ENCODE measurements at places on chromosomes 3 and 15.

DNA sequence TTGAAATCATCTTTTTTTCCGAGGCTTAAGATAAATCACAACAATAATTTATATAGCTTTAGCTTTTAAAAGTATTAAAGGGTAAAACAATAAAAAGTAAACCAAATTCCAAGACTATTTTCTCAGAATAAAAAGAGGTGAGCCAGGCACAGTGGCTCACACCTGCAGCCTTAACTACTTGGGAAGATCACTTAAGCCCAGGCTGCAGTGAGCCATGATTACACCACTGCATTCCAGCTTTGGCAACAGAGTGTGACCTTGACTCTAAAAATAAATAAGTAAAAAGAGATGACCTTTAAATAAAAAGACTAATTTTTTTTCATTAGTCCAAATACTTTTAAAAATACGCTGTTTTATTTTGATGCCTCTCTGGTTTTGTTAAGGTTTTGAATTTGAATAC lies 54.4 kb downstream of the C3orf80 start:
- peak; percentile 14 for DNase-seq

DNA sequence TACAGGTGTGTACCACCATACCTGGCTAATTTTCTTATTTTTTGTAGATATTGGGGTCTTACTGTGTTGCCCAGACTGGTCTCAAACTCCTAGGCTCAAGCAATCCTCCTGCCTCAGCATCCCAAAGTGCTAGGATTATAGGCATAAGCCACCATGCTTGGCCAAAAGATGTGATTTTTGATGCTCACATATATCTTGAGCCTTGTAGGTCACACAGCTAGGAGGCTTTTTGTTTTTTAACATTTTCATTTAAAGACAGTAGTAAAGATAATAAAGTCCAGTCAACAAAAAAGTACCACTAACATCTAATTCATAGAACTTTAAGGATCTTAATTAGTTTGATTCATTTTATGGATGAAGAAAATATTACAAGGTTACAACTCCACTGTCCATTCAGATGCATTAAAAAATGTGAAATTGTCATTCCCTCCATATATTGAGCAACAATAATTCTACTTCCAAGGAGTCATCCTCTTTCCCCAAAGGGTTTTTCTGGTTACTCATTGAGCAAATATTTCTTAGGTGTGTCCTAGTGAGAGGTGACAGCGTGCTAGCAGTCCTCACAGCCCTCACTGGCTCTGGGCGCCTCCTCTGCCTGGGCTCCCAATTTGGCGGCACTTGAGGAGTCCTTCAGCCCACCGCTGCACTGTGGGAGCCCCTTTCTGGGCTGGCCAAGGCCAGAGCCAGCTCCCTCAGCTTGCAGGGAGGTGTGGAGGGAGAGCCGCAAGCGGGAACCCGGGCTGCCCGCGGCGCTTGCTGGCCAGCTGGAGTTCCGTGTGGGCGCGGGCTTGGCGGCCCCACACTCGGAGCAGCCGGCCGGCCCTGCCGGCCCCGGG lies 8.3 kb upstream of the TASOR start:
- peak; percentile 21 for DNase-seq

- DNase-seq, result no peak
Measured at GRCh38 chr15:41895491-41895890, 1.6 kb upstream of the SPTBN5 start.

- DNase-seq, result no peak
Measured at GRCh38 chr15:41821831-41822230, 6.1 kb upstream of the JMJD7 start.

GRCh38 chr3:111729087-111729846 lies 129.8 kb upstream of the PHLDB2 start:
- no peak for DNase-seq

- DNase-seq, result no peak
Measured at GRCh38 chr3:117726776-117727175, 1017.2 kb downstream of the TUSC7 start.

GRCh38 chr3:52246728-52247408 lies 1.3 kb downstream of the PPM1M start:
- no peak for DNase-seq

DNA sequence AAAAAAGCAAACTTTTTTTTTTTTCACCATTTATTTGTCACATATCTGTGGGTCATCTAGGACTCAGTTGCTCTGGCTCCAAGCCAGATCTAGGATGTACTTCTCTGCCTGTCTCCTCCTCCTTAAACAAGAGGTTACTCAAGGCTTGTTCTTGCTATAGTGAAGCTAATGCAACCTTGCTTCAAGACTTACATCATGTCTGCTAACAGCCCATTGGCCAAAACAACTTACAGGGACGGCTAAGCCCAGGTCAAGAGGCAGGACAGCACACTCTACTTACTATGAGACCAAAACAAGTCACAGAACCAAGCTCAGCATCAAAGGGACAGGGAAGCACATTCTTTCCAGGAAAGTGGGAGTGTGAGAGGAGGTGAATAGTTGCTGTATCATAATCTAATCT lies 123.8 kb upstream of the BNIP2 start:
- peak; percentile 3 for DNase-seq

DNA sequence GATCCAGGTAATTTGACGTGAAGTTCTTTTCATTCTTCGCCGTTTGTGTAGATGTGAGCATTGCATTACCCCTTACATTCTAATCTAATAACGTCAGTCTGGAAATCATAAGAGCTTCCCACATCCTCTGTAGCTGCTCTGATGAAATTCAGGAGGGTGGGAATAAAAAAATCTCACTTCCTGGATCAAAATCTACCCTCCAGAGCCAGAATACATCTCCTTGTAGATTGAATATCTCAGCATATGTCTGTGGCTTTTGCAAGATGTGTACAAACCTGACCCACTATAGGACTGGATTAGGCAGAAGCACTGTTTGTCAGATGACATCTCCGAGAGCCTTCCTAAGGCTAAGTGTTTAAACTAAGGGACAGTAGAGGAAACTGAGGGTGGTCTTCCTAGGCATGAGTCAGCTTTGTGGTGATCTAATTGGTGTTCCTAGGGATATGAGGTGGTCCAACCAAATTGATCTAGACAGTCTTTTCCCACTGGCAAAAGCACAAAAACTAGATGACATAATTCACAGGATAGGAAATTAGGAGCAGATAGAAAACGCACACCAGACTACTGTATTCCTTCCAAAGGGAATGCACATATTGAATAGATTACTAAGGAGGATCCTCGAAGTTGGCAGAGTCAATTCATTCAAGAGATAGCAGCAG lies 216.3 kb upstream of the LRTM1 start:
- DNase-seq, result peak; percentile 79

DNA sequence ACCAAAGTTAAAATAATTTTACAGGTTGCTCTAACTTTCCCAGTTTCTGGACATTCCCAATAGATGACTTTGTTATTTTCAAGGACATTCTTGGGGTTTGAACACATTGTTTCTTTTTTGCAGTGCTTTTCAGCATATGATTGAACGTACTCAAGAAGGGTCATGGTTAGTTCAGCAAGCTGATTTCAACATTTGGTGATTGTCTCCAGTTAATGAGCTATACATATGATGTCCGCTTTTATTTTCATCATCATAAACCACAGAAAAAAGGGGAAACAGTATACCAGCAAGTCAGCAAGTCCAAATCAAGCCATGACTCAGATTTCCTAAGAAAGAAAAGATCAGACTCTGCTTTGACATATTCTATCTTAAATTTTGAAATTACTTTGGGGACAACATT lies 69.4 kb downstream of the B3GALNT1 start:
- peak; percentile 98 for DNase-seq

- DNase-seq, result peak; percentile 55
Measured at GRCh38 chr3:133949438-133949837, 53.8 kb upstream of the RAB6B start.

GRCh38 chr3:4552811-4553210 lies 59.7 kb downstream of the ITPR1 start:
- no peak for DNase-seq

- peak; percentile 27 for DNase-seq
Measured at GRCh38 chr3:56468184-56469106, at the start of gene ERC2. ERC2 (minus strand) TSS chr3:56468467.

DNA sequence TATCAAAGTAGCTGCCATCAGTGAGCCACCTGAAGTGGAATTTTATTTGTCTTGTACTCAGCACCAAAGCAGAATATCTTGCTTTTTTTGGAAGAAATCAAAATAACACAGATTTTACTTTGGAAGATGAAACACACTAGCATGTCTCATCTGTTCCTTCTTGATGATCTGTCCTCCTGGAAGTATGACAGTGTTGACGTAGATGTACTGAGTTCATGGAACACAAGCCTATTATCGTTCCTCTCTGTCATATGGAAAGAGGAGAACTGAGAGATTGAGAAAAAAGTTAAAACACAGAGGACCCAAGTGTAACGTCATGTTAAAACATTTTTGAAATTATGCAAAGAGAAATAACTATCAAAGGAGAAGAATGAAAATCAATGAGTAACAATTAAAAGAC lies 340.2 kb downstream of the ROBO2 start:
- no peak for DNase-seq

- DNase-seq, result no peak
Measured at GRCh38 chr15:37788767-37789396, 145.6 kb upstream of the TMCO5A start.

- no peak for DNase-seq
Measured at GRCh38 chr3:114566162-114566755, 272.4 kb downstream of the TIGIT start.

GRCh38 chr15:41256577-41257038 lies 25.5 kb downstream of the CHP1 start:
- DNase-seq, result no peak

GRCh38 chr3:186937017-186937875 lies 6.9 kb downstream of the ST6GAL1 start:
- DNase-seq, result no peak

- no peak for DNase-seq
Measured at GRCh38 chr3:181839039-181839915, 127.6 kb downstream of the SOX2 start.

DNA sequence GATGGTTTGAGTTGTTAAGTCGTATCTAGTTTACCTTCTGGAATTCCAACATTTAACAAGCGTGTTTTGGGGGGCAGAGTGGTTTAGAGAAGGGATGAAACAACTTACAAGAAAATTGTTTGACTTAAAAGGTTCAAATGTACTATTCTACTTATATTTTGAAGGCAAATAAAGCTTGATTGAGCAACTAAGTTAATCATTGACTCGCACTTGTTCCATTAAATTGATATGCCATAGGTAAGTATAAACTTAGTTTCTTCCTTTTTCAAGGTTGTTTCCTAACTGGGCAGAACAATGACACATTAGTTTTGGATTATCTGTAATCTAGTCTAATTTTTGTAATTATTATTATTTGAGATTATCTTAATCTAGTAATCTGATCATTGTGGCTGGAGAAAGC lies 48.3 kb upstream of the CPNE4 start:
- no peak for DNase-seq

DNA sequence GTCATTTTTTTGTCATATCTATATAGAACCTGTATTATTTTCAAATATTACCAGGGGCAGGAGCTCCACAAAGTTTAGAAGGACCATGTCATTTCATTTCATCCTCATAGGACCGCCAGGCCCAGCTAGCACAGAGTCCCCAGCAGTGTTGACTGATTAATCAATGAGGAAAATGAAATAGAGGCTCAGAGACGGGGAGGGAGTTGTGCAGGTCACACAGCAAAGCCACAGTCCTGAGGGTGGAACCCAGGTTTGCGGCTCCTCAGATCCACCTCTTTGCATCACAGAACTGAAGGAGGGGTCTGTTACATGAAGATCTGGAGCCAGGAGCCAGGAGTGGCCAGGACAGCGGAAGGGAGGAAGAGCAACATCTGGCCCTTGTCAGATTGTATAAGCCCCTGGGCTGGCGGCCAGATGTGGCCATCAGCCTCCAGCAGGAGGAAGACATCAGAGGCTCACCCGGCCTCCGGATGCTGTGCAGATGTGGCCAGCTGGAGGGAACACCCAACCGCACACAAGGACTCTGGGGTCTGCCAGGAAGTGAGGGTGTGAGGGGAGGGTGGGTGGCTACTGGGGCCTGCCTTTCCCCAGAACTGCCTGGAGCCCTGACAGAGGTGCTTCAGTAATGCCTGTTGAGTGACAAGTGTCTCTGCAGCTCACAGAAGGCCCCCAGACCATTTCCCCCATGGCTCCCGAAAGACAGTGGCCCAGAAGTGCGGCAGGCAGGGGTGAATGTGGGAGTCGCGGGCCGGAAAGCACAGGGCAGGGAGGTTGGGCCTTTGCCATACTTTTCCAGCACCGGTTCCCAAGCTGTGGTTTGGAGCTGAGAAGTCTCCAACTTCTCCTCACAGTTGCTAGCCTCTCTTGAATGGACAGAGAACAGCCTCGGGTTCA lies 21.3 kb downstream of the EFCC1 start:
- no peak for DNase-seq

DNA sequence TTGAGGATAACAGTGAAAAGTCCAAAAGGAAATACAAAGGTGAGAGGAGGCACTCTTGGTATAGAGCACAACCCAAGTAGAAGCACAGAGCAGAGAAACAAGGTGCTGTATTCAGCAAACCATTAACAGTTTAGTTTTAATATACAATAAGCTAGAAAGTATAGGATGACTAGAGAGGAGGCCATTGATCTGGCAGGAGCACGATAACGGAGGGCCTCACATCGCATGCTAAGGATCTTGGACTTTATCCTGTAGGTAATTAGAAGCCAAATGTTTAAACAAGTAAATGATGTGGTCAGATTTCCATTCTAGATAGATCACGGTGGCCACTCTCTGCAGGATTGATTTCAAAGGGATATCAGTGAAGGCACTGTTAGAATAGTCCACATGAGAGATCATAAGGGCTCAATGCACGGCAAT lies 935.0 kb downstream of the ROBO1 start:
- DNase-seq, result no peak

GRCh38 chr3:4986175-4986781 lies 7.0 kb downstream of the BHLHE40 start:
- peak; percentile 69 for DNase-seq

DNA sequence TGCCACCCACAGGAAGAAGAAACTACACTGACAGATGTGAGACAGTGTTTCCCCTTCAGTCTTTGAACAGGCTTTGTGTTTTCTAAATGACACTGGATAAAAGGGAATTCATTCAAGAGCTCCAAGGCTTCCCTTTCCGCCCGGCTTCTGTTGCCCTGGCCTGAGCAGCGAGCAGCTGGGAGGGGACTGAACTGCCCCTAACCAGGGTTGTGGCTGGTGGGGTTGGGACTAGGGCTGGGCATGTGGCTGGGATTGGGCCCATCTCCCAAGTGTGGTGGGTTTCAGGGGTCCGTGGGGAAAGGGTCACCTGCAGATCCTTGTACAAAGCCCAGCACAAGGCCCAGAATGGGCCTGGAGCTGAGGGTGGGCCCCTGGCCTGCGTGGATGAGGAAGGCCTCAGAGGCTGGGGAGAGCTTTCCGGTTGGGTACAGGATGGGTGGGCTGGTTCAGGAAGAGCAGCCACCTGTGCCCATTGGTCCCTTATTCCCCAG lies 10.4 kb downstream of the VILL start:
- no peak for DNase-seq

GRCh38 chr3:128707928-128708494 lies 18.0 kb upstream of the RAB7A start:
- no peak for DNase-seq

- DNase-seq, result no peak
Measured at GRCh38 chr3:25338158-25338725, 89.8 kb upstream of the RARB start.

GRCh38 chr3:100518244-100518643 lies 25.8 kb downstream of the TMEM45A start:
- no peak for DNase-seq

GRCh38 chr3:4351164-4351855 lies 48.1 kb downstream of the SETMAR start:
- peak; percentile 86 for DNase-seq

All from amniotic epithelial cell (primary cell).